ENCODE measurements at places on chromosomes 7 and 10. TPM values are rescaled to one million over a fixed set of nuclear protein-coding genes. Genes with fewer than 3 reads are reported as not detected.

The TRIM73 gene
- total RNA-seq: 1.2 TPM

The OPN4 gene
- 0.38 TPM for total RNA-seq

The LIPF gene
- total RNA-seq: not detected

The PI4K2A gene
- total RNA-seq: 34.1 TPM

The LRGUK gene
- 0.25 TPM for total RNA-seq

The ARMC3 gene
- not detected for total RNA-seq

The ZNF394 gene
- total RNA-seq: 26.2 TPM

The ARHGAP22 gene
- 0.46 TPM for total RNA-seq

The CYP2W1 gene
- 11.7 TPM for total RNA-seq

The CALHM3 gene
- not detected for total RNA-seq

The CAMK2B gene
- 2.6 TPM for total RNA-seq
